Esophagus squamous epithelium (tissue), 5 donors: ENCODE measurements at places on chromosomes 1 and 21.

DNA sequence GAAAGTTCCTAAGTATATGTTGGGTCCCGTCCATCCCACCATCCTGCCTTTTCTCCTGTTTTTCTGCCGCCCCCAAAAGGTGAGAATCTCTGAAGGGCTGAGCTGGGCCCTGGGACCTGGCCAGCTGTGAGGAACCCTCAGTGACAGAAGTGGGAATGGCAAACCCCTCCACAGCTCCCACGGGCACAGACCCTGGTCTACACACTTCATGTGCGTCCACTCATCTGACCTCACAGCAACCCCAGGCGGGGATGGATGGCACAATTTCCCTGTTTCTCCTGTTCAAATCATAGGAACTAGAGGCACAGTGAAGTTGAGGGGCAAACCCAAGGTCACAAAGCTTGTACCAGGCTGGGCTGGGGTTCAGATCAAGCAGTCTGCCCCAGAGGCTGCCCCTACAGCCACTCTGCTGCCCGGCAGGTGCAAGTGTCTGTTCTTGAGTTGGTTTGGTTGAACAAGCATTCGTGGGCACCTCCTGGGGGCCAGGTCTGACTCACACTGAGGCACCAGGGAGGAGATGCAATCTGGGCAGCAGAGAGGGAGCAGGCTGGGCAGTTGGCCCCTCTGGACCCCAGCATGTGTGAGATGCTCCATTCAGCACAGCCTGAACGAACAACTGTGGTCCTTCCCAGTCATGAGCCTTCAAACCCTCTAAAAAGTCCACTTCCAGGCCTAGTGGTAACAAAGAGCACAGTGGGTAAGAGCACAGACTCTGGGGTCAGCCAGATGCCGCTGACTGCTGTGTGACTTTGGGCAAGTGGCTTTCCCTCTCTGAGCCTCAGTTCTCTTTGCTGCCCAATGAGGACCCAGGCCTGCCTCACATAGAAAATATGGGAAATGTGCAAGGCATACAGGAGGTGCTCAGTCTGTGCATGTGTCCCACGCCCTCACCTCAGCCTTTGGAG lies 4.0 kb downstream of the EDN2 start:
- DNase-seq: no peak

DNA sequence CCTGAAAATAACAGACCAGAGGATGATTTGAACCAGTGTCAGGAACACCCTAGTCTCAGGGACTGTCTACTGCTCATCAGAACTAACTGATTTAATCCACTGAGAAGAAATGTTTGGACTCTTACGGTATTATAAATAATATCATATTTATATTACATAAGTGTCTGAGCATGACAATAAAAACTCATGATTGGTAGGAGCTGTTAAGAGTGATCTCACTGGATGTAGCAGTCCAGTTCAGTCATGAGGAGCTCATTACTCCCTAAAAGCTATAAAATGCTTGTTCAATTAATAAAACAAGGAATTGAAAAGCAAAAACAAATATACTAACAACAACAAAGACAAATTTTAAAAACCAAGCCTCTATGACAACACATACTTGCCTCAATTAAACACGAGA lies 68.8 kb upstream of the BCL9 start:
- no peak for DNase-seq

GRCh38 chr1:186925881-186926669 lies 97.3 kb downstream of the PLA2G4A start:
- no peak for DNase-seq

DNA sequence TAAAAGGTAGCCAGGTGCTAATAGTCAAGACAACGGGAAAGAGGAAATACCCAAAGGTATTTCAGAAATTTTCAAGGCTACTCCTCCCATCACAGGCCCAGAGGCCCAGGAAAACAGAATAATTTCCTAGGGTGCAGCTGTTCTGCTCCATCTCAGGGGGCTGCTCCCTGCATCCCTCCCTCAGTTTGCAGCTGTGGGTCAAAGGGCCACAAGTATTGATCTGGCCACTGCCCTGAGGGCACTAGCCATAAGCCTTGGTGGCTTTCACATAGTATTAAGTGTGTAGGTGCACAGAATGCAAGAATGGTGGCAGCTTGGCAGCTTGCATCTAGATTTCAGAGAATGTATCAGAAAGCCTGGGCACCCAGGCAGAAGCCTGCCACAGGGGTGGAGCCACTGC lies 179.5 kb downstream of the TTLL7 start:
- DNase-seq: no peak

GRCh38 chr1:50450861-50451653 lies 27.8 kb upstream of the DMRTA2 start:
- DNase-seq: no peak

DNA sequence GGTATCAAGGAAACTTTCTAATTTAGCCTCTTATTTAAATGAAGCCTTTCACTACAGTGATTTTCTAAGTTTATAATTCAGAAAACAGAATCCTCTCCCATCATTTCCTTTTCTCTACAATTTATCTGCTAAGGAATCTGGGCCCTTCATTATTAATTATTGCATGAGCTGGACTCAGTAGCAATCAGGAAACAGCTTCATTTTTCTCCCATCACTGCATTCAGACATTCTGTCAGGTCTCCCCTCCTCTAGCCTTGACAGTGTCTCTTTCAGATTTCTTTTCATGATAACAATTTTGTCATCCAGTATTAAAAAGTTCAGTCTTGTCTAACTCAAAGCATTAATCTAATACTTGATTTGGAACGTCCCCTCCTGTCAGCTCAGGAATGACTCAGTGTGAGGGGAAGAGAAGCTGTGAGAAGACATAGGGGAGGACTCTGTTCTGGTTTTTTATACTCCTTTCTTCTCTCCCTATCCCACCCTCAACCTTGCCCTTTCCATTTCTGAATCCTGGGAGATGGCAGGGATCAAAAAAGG lies 28.1 kb downstream of the SLC44A5 start:
- DNase-seq: no peak

GRCh38 chr21:36111238-36111637 lies 23.6 kb upstream of the CBR3 start:
- DNase-seq: no peak

DNA sequence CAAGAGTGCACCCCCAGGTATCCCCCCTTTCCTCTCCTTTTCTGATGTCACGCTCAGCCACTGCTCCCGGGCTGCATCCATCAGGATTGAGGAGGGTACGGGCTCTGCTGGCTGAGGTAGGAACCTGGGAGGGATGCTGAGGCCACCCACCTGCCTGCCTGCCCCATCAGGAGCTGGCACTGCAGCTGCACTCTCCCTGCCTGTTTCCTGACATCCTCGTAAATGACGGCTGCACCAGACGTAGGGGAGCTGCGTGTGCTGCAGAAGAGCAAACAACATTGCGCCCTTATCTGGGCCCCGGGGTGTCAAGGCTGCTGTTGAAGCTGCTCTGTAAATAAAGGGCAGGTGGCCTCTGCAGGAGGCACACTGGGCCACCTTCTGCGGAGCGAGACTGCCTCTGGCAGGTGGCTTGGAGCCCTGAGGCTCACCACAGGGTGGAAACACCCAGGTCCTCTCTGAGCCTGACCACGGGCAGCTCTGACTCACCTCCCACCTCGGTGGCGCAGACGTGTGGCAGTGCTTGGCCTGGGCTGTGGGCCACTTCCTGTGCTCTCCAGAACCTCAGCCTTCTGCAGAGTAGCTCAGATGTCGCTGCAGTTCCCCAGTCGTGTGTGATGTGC lies 30.9 kb downstream of the SNAP47 start:
- DNase-seq: no peak

- no peak for DNase-seq
Measured at GRCh38 chr1:201916649-201917249, 28.1 kb downstream of the SHISA4 start.
